ENCODE measurements at places on chromosomes 16 and 17. TPM values are rescaled to one million over a fixed set of nuclear protein-coding genes. Genes with fewer than 3 reads are reported as not detected.

GRCh38 chr17:2094891-2095535 is 40.1 kb downstream of the HIC1 start:
- H3K27me3 ChIP-seq = no peaks in the 10 kb centered on the region
- peaks cover 2% of the 10 kb centered on the region for H3K36me3 ChIP-seq
- no peak overlapping the region for H3K4me3 ChIP-seq

DNA sequence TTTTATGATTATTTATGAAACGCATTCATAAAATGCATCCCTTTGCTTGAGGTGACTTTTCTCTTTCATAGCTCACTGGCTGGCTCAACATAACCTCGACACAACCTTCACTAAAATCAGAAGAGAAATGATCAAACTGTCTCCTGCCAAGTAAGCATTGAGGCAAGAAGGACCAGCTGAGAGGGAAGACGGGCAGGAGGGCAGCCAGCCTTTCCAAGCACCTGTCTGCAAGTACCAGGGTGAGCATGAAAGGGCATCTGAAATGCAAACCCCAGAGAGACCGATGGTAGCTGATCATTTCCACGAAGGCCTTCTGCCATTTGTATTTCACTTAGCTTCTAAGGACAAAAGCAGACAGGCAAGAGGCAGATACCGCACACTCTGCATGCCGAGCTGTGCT is 52.1 kb upstream of the RPH3AL start:
- H3K4me3 ChIP-seq = no peak overlapping the region
- H3K27ac ChIP-seq = no peak overlapping the region
- no peaks in the 10 kb centered on the region for H3K4me1 ChIP-seq
- no peak for DNase-seq

DNA sequence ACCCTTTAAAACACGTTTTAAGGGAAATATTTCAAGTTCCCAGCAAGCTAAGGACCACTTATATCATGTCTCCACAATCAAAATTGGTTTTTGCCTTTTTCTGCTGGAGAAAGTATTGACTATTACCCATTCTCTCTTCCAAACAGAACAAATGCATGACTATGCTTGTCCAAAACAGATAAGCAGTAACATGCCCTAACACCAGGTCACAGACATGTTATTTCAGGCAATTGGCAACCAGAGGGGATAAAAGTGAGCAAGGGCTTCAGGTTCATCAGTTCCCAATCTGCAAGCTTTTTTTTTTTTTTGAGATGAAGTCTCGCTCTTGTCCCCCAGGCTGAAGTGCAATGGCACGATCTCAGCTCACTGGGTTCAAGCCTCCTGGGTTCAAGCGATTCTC is 15.0 kb downstream of the SKA2 start:
- H3K27me3 ChIP-seq = no peaks in the 10 kb centered on the region
- no peak overlapping the region for H3K27ac ChIP-seq
- H3K4me3 ChIP-seq = no peak overlapping the region
- no peak for DNase-seq
- H3K36me3 ChIP-seq = peaks cover 5% of the 10 kb centered on the region

DNA sequence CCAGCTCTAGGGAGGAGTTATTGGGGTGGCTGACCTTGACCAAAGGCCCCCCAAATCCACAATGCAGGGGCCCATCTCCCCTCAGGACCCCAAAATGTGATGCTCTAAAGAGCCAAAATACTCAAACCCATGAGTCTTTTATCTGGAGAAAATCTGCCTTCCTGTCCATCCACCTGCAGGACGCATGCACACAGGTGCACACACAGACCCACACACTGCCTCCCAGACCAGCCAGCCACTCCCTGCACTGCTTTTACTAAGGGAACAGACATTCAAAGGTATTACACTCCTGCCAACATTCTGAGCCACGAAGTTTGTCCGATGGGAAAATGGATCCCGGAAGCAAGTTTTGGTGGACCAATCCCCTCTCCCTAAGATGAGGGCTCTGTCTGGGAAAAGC is 76.1 kb upstream of the CDH5 start:
- H3K4me3 ChIP-seq = no peak overlapping the region
- no peaks in the 10 kb centered on the region for H3K27me3 ChIP-seq
- H3K36me3 ChIP-seq = no peaks in the 10 kb centered on the region
- DNase-seq = no peak
- H3K27ac ChIP-seq = no peak overlapping the region
- no peaks in the 10 kb centered on the region for H3K4me1 ChIP-seq

DNA sequence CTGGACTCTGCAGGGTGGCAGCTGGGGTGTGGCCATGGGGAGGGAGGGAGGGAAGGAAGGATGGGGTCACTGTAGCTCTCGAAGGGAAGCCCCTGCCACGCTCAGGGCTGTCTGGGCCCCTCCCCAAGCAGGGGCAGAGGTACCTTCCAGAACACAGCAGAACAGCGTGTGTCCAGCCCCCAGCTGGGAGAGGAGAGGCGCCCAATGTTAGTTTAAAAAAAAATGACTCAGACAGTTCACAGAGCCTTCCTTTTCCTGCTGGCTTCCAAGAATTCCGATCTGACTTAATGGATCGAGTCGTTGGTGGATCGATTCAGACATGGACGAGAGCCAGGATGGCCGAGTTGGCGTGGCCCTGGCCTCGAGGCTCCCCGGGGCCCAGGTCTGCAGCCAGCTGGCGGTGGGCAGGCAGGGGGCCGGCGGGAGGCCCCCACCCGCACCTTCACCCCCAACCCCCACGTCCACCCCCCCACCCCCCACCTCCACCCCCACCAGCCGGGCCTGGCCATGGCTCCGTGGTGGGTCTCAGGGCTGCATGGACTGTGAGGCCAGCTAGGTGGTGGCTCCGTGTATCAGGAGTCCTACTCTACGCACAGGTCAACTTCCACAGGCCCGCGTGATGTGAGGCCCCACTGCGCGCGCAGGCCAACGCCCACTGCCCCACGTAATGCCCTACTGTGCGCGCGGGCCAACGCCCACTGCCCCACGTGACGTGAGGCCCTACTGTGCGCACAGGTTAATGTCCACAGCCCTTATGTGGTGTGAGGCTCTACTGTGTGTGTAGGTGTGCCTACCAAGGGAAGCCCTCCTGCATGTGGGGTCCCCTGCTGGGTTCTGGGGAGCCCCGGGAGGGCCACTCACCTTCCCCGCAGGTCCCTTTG is 21.8 kb downstream of the CACNA1H start:
- no peaks in the 10 kb centered on the region for H3K27me3 ChIP-seq
- no peak overlapping the region for H3K4me3 ChIP-seq
- no peak for DNase-seq

DNA sequence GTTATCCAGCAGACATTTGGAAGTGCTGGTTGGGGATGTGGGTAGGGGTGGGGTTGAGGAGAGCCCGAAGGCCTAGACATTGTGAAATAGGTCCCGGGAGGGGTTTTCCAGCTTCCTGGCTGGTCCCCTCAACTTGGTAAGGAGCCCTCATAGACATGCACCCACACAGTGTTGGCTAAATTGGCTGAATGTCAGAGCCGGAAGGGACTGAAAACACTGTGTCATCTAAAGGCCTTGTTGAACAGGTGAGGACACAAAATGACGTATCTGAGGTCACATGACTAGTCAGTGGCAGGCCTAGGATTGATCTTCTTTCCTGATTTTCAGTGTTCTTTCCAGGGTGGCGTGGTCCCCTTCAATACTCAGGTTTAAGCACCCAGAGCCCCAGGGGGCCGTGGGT is 27.6 kb downstream of the ITGB3 start:
- H3K36me3 ChIP-seq = peaks cover 3% of the 10 kb centered on the region
- H3K4me3 ChIP-seq = no peak overlapping the region
- no peak overlapping the region for H3K27ac ChIP-seq
- no peaks in the 10 kb centered on the region for H3K27me3 ChIP-seq

Gene MYO15A
- polyA plus RNA-seq = 0.09 TPM

- H3K27ac ChIP-seq = no peak overlapping the region
- no peaks in the 10 kb centered on the region for H3K4me1 ChIP-seq
- no peak for DNase-seq
- H3K4me3 ChIP-seq = no peak overlapping the region
Observed at GRCh38 chr16:50219402-50219975, 46.9 kb upstream of the ADCY7 start.

GRCh38 chr17:72485596-72485995 is 364.8 kb downstream of the SOX9 start:
- DNase-seq = no peak
- H3K4me1 ChIP-seq = no peaks in the 10 kb centered on the region
- H3K27ac ChIP-seq = no peak overlapping the region
- H3K36me3 ChIP-seq = no peaks in the 10 kb centered on the region

DNA sequence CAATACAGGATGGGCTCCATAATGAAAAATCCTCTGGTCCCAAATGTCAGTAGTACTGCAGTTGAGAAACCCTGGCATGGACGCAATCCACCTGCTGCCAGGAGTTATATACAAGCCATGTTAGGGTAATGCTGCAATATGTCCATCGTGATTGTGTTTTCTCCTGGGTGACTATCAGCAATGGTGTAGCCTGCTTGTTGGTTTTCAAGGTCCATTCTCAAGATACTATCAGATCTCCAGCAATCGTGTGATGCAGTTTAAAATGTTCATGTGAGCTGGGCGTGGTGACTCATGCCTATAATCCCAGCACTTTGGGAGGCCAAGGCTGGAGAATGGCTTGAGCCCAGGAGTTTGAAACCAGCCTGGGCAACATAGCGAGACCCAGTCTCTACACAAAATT is 24.0 kb downstream of the ABCC1 start:
- no peaks in the 10 kb centered on the region for H3K4me1 ChIP-seq
- no peak overlapping the region for H3K27ac ChIP-seq
- H3K36me3 ChIP-seq = peaks cover 14% of the 10 kb centered on the region

GRCh38 chr17:39927929-39928857 is 661 bp downstream of the LRRC3C start:
- peaks cover 17% of the 10 kb centered on the region for H3K4me1 ChIP-seq
- H3K4me3 ChIP-seq = peak overlapping the region; percentile 87
- DNase-seq = no peak
- H3K27me3 ChIP-seq = no peaks in the 10 kb centered on the region
- peak overlapping the region; percentile 82 for H3K27ac ChIP-seq

- H3K4me3 ChIP-seq = peak overlapping the region; percentile 53
- H3K27ac ChIP-seq = peak overlapping the region; percentile 97
- H3K4me1 ChIP-seq = peaks cover 91% of the 10 kb centered on the region
- H3K36me3 ChIP-seq = no peaks in the 10 kb centered on the region
- H3K27me3 ChIP-seq = no peaks in the 10 kb centered on the region
- DNase-seq = no peak
Observed at GRCh38 chr17:78384479-78385175, 6.2 kb downstream of the PGS1 start.

Data from GM12878 (cell line).